ENCODE measurements at places on chromosomes 16 and 17.

DNA sequence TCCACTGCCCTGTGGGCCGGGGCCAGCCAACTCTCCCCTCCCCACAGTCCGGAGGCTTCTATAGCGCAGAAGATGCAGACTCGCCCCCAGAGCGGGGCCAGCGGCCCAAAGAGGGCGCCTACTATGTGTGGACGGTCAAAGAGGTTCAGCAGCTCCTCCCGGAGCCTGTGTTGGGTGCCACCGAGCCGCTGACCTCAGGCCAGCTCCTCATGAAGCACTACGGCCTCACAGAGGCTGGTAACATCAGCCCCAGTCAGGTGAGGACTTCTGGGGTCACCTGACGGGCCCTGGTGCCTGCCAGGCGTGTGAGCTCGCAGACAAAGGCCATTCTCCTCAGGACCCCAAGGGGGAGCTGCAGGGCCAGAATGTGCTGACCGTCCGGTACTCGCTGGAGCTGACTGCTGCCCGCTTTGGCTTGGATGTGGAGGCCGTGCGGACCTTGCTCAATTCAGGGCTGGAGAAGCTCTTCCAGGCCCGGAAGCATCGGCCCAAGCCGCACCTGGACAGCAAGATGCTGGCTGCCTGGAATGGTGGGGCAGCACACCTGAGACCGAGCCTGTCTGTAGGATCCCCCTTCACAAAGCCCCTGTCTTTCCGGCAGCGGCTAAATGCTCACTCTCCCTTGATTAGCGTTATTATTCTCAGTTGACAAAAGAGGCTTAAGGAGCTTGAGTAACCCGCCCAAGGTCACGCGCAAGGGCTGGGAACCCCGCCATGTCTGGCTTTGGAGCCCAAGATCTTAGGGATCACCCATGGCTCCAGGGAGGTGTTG, 3.9 kb downstream of the SPATA20 start:
- DNase-seq: no peak

DNA sequence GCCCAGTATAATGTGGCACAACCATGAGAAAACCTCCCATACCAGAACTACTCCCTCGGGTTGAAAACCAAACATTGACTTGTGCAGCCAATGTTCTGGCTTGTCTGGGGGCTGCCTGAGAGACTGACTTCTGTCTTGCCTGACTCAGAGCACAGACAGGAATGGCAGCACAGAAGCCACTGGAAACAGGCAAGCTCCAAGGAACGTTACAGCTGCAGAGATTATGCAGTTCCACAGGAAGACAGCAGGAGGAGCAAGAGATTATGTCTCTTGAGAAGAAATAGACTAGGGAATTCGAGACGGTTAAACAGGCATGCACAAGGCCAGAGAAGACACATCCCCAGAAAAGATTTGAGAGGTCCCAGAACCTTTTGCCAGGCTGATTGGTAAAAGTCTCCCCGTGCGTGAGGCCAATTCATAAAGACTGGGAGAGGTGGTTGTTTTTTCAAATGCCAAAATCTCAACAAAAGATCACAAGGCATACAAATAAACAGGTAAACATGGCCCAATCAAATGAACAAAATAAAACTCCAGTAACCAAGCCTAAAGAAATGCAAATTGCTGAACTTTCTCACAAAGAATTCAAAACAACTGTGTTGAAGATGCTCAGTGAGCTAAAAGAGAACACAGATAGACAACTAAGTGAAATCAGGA, 90.6 kb upstream of the CDH5 start:
- DNase-seq: no peak

DNA sequence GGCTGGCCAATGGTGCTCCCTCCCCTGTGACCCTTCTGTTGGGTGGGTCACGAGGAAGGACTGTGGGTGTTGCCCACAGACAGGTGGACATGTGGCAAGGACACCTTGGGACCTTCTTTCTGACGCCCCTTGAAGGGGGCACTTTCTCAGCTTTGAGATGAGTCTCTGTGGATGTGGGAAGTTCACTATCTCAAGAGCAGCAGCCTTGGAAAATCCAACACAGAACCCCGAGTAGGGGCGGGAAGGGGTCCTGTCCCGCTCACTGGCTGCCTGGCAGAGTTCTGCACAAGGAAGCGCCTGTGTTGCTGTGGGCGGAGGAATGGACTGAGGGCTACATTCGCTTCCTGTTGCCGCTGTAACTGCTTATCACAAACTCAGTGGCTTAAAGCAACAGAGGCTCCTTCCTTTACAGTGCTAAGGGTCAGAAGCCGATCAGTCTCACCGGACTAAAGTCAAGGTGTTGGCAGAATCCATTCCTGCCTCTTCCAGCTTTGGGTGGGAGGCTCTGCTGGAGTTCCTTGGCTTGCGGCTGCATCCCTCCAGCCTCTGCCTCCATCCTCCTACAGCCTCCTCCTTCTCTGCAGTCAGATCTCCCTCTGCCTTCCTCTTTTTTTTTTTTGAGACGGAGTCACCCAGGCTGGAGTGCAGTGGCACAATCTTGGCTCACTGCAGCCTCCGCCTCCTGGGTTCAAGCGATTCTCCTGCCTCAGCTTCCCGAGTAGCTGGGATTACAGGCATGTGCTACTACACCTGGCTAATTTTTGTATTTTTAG, 305.2 kb downstream of the SEC14L1 start:
- no peak for DNase-seq

DNA sequence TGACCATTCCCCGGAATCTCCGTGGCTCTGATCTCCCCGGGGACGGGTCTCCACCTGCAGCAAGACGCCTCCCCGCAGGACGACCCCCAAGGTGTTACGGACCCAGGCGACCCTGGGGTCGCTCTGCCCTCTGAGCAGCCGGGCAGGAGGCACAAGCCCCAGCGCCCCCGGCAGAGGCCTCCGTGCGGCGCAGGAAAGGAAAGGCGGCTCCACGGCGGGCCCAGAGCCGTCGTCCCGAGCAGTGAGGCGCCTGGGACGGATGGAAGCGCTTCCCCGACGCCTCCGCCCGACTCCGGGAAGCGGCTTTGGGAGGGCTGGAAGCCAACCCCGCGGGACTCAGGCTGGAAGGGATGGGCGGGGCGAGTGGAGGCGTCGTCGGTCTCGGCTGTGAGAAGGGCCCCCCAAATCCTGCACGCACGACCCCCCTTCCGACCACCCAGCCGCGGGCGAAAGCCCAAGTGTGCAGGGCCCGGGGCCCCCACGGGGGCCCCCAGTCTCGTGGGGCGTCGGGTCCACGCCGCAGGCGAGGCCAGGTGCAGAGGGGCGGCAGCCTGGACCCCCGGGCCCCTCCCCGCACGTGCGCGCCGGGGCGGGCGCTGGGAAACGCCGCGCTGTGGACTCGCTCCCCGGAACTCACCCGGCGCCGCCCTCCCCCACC, 32.7 kb upstream of the RPH3AL start:
- no peak for DNase-seq

GRCh38 chr16:8173111-8173644, 417.1 kb downstream of the TMEM114 start:
- no peak for DNase-seq

DNA sequence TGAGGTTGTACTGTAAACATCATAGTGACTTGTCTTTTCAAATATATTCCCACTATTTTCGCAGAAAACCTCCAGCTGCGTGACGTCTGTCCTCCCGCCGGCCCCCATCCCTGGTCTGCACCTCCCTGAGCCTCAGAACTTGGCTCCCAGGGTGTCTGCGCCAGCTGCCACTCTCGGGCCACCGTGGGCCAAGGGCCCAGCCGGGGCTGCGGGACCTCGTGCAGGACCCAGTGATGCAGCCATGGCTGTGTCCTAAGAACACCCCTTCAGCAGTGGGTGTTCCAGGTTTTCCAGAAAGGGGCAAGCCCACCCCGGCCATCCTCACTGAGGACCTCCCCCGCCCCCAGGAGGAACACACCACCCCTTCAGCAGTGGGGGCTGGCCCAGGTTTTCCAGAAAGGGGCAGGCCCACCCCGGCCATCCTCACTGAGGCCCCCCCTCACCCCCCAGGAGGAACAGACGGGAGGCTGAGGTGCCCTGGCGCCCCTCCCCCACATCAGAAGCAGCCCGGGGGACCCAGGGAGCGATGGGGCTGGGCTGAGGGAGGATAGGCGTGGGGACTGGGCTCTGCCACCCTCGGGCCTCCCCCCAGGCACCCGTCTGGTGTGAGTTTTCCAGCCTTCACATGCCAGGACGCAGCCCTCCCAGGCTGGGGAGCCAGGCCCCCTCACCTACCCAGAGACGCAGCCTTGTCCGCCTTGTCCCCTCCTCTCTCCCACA, 12.2 kb upstream of the ZFPM1 start:
- DNase-seq: no peak

- no peak for DNase-seq
These were observed 44.4 kb upstream of the CDR2 start for GRCh38 chr16:22418826-22419225.

Data from CD4-positive, alpha-beta T cell treated with Interleukin-15 for 4 hours (primary cell).